Esophagus squamous epithelium (tissue), 5 donors: ENCODE measurements at places on chromosomes 5 and 9.

DNA sequence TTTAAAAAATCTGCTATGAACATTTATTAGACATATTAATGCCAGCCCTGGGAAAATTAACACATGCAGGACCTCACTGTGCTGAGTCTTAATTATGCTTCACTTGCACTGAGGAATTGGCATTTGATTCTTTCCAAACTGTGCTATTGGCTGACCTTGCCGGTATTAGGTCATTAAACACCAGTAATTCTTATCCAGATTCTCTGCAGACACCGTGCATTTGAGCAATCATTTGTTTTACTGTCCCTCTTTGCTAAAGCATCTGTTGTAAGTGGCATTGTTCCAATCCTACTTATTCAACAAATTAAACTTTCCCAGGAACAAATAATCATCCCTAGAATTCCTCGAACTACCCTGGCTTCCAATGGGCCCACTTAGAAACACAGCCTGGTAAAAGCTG, 145.0 kb downstream of the SLC12A2 start:
- DNase-seq = no peak

- no peak for DNase-seq
Observed at GRCh38 chr5:148554621-148555020, 99.7 kb downstream of the HTR4 start.

DNA sequence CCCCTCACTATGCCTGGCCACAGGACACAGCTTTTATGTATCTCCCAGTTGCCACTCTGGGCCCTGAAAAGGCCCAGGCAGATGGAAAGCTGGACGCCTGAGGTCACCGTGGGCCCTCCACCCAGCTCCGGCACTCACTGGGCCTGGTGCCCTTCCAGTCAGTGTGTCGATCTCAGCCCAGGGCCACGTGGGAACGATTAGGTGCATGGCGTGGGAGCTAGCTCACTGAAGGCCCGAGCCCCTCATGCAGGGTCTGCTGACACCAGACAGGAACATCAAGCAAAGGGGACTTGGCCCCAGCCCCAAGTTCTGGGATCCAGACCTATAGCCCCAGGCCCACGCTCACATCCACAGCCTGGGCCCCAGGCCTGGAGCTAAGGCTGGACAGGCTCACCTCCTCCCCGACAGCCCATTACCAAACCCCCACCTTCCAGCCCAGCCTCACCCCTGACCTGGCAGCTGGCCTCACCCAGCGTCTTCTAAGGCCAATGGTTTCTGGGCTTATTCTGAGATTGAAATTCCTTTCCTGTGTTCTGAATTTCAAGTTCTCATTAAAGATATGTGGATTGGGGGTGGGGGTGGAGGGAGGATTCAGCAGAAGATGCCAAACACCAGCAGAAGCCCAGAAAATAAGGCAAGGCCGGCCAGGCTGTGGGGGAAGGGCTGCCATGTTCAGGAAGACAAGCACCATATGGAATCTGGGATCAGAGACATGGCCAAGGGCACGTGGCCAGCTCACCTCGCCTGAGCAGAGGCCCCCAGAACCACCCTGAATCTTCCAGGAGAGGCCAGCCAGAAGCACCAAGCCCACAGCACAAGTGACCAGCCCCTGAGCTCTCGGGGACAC, 74.5 kb downstream of the ADAMTS2 start:
- no peak for DNase-seq

GRCh38 chr5:14247054-14247386, 103.9 kb downstream of the TRIO start:
- no peak for DNase-seq

GRCh38 chr5:37776826-37777225, 63.0 kb downstream of the GDNF start:
- no peak for DNase-seq

- no peak for DNase-seq
Observed at GRCh38 chr9:127773272-127773671, 5.2 kb downstream of the SH2D3C start.

DNA sequence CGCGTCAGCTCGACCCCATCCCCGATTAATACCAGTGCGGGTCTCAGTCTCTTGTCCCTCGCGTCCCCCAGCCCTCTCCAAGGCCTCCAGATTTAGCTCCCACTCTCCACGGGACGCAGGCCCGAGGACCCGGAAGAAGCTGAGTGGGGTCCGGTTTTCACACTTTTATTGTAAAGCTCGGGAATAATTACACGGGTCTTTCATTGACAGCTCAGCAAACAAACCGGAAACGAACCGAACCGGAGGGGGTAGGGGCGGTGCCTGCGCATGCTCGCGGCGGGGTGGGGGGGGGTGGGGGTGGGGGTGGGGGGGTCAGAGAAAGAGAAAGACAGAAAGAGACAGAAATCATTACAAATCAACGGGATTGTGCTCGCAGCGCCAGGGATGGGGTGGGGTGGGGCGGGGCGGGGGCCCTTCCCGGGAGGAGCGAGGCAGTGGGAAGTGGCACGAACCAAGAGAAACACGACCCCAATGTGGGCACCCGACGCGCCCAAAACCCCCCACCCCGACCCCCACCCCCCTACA, 27.9 kb downstream of the PCDH1 start:
- DNase-seq = no peak

GRCh38 chr5:44952376-44952775, 143.6 kb downstream of the MRPS30 start:
- DNase-seq = no peak
